Ovary (tissue), 10 donors: ENCODE measurements at places on chromosomes 7 and 10. TPM values are rescaled to one million over a fixed set of nuclear protein-coding genes. Genes with fewer than 3 reads are reported as not detected.

DNA sequence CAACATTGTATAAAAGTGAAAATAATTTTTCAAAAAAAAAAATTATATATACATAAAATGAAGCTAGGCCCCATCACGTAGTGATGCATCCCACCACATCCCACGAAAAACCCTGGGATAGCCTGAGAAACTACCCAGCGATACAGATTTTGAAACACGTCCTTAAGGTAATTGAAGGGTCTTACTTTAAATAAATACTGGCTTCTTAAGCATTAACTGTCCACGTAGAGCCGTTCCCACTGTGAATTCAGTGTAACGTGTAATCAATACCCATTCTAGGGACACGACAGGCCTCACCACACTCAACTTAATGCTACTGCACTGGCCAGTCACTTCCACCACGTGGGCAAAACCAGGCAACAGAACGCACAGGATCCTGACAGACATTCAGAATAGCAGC, 4.0 kb downstream of the ANKRD61 start:
- H3K27me3 ChIP-seq = no peaks in the 10 kb centered on the region
- no peaks in the 10 kb centered on the region for H3K4me1 ChIP-seq
- no peak overlapping the region for H3K4me3 ChIP-seq
- no peak overlapping the region for H3K27ac ChIP-seq
- no peaks in the 10 kb centered on the region for H3K36me3 ChIP-seq

PAOX gene
- 8.7 TPM for total RNA-seq

DNA sequence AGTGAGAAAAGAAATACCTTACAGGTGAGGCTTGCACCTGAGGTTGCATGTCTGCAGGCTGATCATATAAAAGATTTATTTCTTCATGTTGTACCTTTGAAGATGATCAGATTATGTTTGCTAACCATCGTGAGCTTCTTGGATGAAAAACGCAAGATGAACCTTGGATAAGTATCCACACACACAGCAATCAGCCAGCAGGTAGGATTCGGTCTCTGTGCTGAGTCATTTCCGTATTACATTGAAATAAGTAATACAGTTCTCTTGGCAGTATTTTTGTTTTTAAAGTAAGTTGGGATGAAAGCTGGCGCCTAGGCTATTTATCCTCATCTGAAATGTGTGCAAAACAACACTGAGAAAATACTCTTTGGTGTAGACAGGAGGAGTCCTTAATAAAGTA, 109.0 kb upstream of the PRKCQ start:
- H3K27me3 ChIP-seq = no peaks in the 10 kb centered on the region
- no peak for DNase-seq
- no peak overlapping the region for H3K27ac ChIP-seq
- H3K4me1 ChIP-seq = no peaks in the 10 kb centered on the region
- no peak overlapping the region for H3K4me3 ChIP-seq

GRCh38 chr10:86341361-86341811, 25.2 kb downstream of the GRID1 start:
- H3K36me3 ChIP-seq = no peaks in the 10 kb centered on the region
- no peak overlapping the region for H3K4me3 ChIP-seq
- peak; percentile 2 for DNase-seq
- H3K4me1 ChIP-seq = no peaks in the 10 kb centered on the region

GRM3 gene
- not detected for total RNA-seq

RASSF4 gene
- total RNA-seq = 21.9 TPM

ATRNL1 gene
- 71.3 TPM for total RNA-seq

DNA sequence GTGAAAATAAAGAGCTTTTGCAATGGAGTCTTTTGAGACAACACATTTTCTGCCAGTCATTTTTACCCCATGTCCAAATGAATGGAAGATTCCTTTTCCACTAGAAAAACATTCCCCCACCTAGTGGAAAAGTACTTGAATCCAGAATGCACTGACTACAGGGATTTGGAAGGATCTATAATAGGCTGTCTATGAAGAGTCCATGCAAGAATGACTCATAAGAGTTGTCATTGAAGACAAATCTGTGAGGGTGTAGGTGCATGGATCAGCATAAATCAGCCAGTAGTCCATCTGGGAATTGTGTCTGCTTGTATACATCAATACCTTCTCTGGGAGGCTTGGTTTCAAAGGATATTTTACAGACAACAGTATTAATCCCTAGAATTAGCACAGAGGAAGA, 32.5 kb upstream of the TRUB1 start:
- H3K36me3 ChIP-seq = no peaks in the 10 kb centered on the region
- no peaks in the 10 kb centered on the region for H3K27me3 ChIP-seq
- DNase-seq = no peak
- no peak overlapping the region for H3K4me3 ChIP-seq

GUSB gene
- total RNA-seq = 37.9 TPM

- no peaks in the 10 kb centered on the region for H3K36me3 ChIP-seq
- H3K27me3 ChIP-seq = no peaks in the 10 kb centered on the region
- H3K27ac ChIP-seq = no peak overlapping the region
- no peaks in the 10 kb centered on the region for H3K4me1 ChIP-seq
- DNase-seq = no peak
Measured at GRCh38 chr7:84336766-84337165, 142.2 kb upstream of the SEMA3A start.

AMPH gene
- total RNA-seq = 1.5 TPM

DNA sequence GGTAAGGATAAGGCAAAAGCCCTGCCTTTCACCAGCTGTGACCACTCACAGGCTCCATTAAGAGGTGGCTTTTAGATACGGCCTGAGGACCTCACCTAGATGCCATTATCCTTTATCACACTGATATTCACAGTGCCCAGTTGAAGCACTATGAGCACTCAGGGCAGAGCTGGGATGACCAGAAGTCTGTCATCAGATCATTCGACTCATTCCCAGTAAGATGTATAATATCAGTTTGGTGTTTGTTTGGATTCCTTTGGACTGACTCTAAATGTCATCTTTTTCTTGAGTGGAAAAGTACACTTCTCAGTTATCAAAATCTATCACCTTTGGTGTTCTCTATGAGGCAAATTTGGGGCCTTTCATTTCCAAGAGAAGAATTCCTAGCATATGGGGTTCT, 18.7 kb downstream of the CCDC136 start:
- DNase-seq = no peak
- no peak overlapping the region for H3K4me3 ChIP-seq
- no peaks in the 10 kb centered on the region for H3K27me3 ChIP-seq

GHRHR gene
- total RNA-seq = not detected

DNA sequence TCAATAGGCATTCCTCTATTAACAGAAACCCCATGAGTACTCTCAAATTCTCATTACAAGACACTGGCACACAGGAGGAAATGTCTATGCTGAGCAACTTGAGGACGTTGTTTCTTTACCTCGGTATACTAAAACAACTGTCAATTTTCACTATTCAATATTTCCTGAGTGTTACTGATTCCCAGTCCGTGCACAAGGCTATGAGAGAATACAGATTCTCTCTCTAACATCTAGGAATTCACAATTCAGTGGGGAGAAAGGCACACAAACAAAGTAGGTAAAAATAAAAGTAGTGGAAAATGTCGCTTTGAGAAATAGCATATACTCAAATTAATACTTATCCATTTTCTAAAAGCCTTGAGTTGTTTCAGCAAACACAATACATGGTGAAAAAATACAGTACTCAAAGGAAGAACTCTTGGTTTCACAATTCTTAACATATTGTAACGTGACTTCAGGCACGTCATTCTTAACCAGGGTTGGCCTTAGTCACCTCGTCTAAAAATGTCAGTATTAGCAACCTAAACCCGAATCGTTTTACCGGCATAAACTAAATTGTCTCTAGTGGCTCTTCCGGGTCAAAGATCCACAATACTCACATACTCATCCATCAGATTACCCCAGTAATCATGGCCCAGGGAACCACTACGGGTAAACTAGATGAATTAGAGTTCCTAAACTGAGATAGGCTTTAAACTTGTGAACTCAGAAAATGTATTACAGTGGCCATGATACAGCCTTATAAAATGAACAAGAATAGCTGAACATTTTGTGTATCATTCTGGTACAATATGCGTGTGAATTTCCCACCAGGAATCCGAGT, 1.5 kb downstream of the IPMK start:
- H3K27me3 ChIP-seq = no peaks in the 10 kb centered on the region
- no peaks in the 10 kb centered on the region for H3K4me1 ChIP-seq
- H3K4me3 ChIP-seq = peak overlapping the region; percentile 72
- DNase-seq = no peak
- H3K36me3 ChIP-seq = no peaks in the 10 kb centered on the region

DNA sequence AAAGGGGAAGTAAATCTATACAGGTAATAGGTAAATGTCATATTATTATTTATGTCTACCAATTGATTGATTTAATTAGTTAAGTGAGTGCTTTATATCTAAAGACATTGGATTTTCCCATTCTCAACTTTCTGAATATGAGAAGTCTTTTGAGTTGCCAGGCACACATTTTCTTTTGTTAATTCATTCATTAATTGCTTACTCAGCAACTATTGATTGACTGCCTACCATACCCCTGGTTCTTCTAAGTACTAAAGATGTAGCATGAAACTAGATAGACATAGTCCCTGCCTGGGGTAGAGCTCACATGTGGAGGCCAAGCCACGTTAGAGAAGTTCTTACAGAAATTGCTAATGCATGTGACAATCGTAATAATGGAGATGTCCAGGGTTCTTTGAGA, 253.1 kb upstream of the LYZL1 start:
- H3K27ac ChIP-seq = no peak overlapping the region
- H3K4me3 ChIP-seq = no peak overlapping the region
- DNase-seq = no peak
- H3K36me3 ChIP-seq = no peaks in the 10 kb centered on the region

PRLHR gene
- total RNA-seq = not detected

NFKB2 gene
- 31.7 TPM for total RNA-seq

DNA sequence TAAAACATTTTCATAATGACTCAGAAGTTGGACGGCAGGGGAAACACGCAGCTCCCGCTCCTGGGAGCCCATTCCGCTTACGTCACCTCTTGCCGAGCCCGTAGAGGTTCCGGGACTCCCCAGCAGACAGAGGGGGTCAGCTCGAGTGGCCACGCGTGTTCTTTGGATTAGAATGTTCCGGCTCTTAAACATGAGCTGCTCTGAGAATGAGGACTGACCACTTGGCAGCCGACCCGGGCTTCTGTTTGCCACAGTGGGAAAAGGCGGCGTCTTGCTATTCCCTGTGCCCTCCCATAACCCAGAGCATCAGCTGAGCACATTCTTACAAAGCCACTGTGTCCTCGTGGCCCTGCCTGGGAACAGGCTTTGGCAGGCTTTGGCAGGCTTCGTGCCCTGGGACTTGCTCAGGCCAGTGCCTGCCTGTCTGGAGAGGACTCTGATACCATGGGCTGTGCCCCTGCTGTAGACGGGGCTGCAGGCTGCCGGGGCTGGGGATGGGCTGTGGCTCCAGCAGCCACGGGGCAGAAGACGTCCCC, 40.1 kb downstream of the PFKP start:
- DNase-seq = peak; percentile 85
- H3K27me3 ChIP-seq = no peaks in the 10 kb centered on the region
- H3K4me3 ChIP-seq = no peak overlapping the region
- no peaks in the 10 kb centered on the region for H3K4me1 ChIP-seq

ADCY1 gene
- 2.0 TPM for total RNA-seq

DNA sequence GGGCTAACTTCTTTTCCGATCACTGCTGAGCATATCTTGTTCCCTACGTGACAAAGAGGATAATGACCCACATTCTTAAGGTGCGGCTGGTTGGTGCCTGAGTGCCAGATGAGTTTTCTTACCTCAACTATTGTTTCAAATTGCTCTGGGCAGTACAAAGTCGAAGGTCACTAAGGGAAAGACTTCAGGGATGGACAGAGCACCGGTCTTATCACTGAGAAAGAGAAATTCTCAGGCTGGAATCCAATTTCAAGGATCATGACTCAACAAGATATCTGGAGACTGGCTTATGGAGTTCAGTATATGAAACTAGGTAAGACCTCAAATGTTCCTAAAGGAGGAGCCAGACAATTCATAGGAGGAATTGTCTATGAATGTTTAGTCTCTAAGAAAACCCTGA, 780.3 kb downstream of the SUGCT start:
- peaks cover 5% of the 10 kb centered on the region for H3K4me1 ChIP-seq
- no peak overlapping the region for H3K27ac ChIP-seq
- H3K27me3 ChIP-seq = no peaks in the 10 kb centered on the region
- no peak for DNase-seq

MRPL43 gene
- total RNA-seq = 81.4 TPM

- DNase-seq = no peak
- no peaks in the 10 kb centered on the region for H3K27me3 ChIP-seq
- no peak overlapping the region for H3K4me3 ChIP-seq
- no peak overlapping the region for H3K27ac ChIP-seq
Measured at GRCh38 chr10:73333202-73333601, 25.5 kb downstream of the CFAP70 start.

DNA sequence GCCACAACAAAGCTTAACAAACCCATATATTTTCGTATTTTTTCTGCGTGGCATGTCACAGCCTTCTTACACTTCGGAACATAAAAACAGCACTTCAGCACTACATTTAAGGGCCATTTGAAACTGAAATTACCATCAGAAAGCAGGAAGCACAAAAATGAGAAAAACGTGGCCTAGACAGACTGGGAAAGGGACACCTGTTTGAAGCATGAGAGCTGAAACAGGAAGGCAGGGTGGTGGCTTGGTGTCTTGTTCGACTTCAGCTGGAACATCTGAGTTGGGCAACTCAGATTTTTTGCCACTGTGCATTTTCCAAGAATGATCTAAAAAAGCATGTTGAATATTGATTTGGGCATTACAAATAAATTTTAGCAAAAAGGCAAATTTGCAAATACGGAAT, 243.2 kb downstream of the ELMO1 start:
- no peaks in the 10 kb centered on the region for H3K36me3 ChIP-seq
- no peak overlapping the region for H3K27ac ChIP-seq
- DNase-seq = no peak
- H3K4me3 ChIP-seq = no peak overlapping the region
- H3K27me3 ChIP-seq = no peaks in the 10 kb centered on the region
- H3K4me1 ChIP-seq = peaks cover 2% of the 10 kb centered on the region

DNA sequence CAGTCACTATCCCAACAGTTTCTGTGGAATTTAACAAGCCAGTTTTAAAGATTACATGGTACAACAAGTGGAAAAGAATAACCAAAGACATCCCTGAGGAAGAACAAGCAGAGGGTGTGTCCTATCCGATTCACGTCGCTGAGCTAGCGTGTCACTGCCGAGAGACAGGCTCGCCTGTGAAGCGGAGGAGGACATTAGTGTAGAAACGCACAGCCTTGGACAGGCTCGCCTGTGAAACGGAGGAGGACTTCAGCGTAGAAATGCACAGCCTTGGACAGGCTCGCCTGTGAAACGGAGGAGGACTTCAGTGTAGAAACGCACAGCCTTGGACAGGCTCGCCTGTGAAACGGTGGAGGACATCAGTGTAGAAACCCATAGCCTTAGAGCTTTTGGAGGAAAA, 52.7 kb upstream of the INPP5A start:
- no peak overlapping the region for H3K27ac ChIP-seq
- no peaks in the 10 kb centered on the region for H3K27me3 ChIP-seq
- DNase-seq = no peak

SCIN gene
- total RNA-seq = 1.3 TPM
